ENCODE measurements at places on chromosomes 3 and 15.
A peak's percentile ranks its signal among the peaks of the same experiment; 100 is the strongest.

GRCh38 chr15:60423537-60423936, 25.8 kb upstream of the ANXA2 start:
- DNase-seq, result peak; percentile 76

GRCh38 chr3:116423374-116423773, 21.9 kb downstream of the LSAMP start:
- no peak for DNase-seq

GRCh38 chr3:31431321-31431720, 101.4 kb upstream of the STT3B start:
- no peak for DNase-seq

DNA sequence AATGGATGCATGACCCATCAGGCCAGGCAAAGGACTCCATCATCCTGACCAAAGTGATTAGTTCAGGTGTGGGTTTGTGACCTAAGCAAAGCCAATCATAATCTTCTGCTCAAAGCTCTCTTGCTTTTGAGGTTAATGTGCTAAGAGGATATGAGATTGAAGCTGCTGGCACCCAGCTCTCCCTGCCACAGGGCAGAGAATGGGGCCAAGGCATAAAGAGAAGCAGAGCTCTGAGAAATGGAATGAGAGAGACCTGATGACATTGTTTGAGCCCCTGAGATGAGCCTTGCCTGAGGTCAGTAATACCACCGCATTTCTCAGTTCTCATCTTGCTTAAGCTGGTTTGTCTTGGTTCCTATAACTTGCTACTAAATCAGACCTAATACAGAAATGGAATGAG, 6.4 kb upstream of the PARP6 start:
- DNase-seq, result no peak

- no peak for DNase-seq
These were observed 15.8 kb upstream of the RFTN1 start for GRCh38 chr3:16529264-16529663.

DNA sequence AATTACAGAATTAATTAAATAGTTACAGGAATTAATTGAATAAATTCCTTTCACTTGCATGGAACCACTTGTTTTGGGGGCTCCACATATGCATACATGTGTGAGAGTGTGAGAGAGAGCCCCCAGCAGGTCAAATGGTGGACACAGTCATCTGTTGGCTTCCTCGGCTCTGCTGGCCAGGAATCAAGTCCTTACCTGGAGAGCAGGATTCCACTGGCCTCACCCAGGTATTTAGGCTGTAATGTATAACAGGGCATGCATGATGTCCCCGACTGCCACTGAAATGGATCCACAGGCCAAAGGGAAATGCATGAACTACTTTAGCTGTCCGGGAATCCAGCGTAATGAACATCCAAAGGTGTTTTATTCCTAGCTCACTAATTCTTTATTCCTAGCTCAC, 139.7 kb upstream of the SMAD3 start:
- no peak for DNase-seq

DNA sequence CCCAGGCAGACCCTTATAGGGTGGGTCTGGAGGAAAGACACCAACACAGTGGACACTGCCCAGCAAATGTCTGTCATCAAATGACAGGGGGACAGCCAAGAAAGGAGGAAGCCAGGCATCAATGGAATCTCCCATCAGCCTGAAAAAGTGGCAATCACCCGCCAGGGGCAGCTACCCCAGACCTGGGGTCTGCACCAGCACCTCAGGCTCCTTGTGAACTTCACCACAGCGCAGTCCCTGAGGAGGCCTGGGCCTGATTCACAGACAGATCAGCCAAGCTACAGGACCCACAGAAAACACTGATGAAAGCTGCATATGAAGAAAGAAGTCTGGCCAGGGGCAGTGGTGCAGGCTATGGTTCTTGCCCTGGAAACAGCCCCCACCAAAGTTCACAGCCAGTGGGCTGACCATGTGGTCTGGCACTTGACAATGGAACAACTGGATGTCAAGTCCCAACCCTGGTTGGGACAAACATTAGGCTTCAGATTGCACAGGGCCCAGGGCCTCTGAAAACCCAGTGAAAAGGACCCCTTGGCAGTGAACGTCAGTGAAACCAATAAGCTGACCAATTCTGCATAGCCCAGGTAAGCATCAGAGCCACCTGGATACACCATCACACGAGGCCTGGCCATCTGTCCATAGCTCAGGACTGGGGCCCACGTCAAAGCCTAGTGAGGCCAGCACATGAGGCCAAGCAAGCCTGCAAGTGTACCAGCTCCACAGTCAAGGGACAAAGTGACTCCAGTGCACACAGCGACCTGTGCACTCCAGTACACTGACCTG, 29.1 kb downstream of the ALS2CL start:
- no peak for DNase-seq

DNA sequence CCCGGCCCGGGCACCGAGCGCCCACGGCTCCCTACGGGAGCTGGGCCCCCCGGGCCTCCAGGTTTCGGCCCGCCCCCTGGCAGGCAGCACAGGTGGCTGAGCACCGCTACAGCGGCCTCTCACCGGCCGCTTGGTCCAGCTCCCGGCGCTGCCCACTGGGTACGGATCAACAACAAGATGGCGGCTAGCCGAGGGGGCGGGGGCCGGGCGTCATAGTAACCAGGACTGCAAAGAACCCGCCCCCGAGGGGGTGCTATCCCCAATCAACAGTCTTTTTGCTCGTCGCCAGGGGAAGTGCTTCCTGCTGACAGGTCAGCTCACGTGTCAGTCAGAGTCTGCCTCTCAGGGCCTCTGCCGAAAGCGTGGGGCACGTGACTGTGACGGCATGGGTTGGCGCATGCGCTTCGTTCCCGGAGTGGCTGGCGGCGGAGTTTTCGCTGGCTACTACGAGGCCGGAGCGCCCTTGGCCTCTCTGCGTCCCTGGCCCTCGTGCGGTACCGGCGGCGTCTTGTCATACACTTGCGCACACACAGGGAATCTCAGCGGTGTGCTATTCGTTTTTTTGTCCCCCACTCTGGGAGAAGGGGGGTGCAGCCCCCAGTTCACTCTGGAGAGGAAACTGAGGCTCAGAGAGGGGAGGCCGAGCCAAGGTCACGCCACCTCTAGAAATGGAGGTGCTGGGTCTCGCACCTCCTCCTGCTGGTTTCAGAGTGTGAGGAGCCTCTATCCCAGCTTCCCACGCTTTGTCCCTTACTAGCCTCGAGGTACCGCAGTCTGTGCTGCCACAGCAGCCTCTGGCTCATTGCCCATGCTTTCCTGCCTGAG, at the start of gene IP6K1:
Gene IP6K1, minus strand, starts transcription at position 186 of the 825 bp plus-strand sequence. CDS start 38,502 bp downstream, outside the sequence.
- peak; percentile 99 for DNase-seq

DNA sequence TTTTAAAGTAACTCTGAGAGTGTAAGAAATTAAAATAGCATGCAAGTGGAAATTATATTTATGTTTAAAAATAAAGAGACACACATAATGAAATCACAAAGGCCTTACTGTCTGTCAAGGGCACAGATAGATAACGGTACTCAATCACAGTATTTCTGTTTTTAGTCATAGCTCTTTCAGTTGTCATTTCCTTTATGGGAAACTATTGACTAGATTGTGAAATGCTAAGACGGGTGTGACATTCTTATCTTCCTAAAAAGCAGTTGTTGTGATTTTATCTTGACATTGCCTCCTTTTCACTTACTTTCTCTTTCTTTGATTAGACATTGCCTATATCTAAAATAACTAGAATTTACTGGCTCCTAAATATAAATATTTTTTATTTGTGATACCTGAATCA, 100.1 kb upstream of the PLSCR5 start:
- no peak for DNase-seq

GRCh38 chr15:73867426-73867825, 5.9 kb upstream of the TBC1D21 start:
- DNase-seq, result no peak

GRCh38 chr3:4223777-4224176, 79.4 kb upstream of the SETMAR start:
- no peak for DNase-seq

DNA sequence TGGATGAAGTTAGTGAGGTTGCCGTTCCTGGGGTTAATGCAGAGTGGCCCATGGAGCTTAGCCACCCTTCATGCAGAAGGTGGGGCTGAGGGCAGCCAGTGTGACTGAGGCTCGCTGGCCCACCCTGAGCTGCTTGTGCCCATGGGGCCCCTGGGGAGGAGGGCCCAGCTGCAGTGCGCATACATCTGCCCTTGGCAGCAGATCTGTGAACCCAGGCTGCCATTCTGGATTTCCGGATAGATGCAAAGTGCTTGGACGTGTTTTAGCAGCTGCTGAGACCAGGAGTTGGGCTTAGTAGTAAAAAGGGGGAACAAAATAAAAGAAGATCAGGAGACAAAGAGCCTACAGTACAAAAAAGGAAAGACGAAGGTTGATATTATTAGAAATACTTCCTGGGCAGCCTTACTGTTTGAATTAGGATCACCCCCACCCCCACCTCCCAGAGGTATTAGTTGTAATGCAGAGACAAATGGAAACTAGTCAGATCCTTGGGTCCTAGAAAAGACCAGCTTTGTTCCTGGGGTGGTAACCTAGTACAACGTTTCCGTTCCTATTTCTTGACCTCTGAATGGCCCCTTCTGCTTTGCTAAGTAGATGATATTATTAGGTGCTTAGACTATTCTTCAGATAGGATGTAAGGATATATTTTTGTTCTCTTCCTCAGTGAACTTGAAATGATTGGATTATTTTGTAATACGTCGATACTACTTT, 70.2 kb downstream of the IGF1R start:
- no peak for DNase-seq
